ENCODE measurements at places on chromosomes 4 and X. TPM values are rescaled to one million over a fixed set of nuclear protein-coding genes. Genes with fewer than 3 reads are reported as not detected.

GRCh38 chrX:151988706-151989299 lies 14.3 kb upstream of the GABRE start:
- DNase-seq = no peak

DNA sequence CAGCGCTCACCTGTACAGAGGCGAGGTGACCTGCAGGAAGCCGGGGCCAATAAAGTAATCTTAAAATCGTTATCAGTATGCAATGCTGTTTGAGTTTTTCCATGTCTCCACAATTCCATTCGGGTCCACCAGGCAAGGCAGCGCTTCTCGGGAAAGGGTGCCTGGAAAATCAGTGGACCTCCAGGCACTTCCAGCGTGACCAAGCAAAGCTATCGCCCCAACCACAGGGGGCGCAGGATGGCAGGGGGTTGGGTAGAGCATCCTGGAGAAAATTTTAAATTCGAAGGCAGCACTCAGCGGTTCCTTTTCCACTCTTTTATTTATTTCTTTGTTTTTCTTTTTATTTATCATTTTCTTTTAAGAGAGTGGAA lies 5.4 kb upstream of the SOX3 start:
- DNase-seq = no peak

- no peak for DNase-seq
These were observed 787 bp upstream of the TMSB15A start for GRCh38 chrX:102517326-102517725.

- DNase-seq = no peak
These were observed 13.6 kb downstream of the PPA2 start for GRCh38 chr4:105460306-105460705.

- DNase-seq = peak; percentile 70
These were observed 49.2 kb downstream of the PJA1 start for GRCh38 chrX:69116077-69116476.

DNA sequence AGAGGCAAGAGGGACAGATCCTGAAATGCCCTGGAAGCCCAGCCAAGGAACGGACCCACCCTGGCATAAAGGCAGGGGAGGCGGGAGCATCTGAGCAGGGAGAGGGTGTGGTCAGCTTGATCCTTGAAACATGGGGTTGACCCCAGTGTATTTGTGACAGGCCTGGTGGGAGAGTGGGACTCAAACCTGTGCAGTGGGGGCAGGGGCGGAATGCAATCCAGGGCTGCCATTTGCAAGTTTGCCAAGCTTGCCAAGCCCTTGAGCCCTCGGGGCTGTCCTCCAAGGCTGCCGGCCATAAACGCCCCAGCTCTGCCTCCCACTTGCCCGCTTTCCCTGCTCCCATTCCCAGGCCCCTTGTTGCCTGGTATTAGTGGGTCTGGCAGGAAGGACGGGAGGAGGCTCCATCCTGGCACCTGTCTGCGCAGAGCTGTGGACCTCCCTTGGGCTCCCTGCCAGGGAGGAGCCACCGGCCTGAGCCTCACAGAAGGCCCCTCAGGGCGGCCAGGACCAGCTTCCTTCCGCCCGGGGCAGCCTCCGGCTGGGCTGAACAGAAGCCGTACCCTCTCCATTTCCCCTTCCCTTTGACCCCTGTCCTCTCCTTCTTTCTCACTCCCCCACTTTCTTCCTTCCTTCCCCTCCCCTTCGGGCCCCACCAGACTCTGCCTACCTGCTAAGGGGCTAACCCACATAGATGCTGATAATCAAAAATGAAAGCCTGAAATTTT lies 661 bp downstream of the S100P start:
- DNase-seq = no peak

- DNase-seq = peak; percentile 43
These were observed at the start of gene SETD7 for GRCh38 chr4:139556071-139556723. SETD7 (minus strand) TSS chr4:139556219; CDS start chr4:139556137, 82 bp downstream.

The TMPRSS11B gene
- not detected for total RNA-seq

The CFI gene
- total RNA-seq = 2.2 TPM

The LRIT3 gene
- total RNA-seq = not detected

Data from PC-9 (cell line).